ENCODE measurements at places on chromosomes 4 and X.
A peak's percentile ranks its signal among the peaks of the same experiment; 100 is the strongest.

- no peak for DNase-seq
These were observed 7.3 kb downstream of the TRIM75 start for GRCh38 chr4:165060938-165061337.

GRCh38 chrX:2483398-2484060 lies 17.2 kb downstream of the DHRSX start:
- DNase-seq = no peak

GRCh38 chr4:30460818-30461217 lies 259.4 kb upstream of the PCDH7 start:
- no peak for DNase-seq

DNA sequence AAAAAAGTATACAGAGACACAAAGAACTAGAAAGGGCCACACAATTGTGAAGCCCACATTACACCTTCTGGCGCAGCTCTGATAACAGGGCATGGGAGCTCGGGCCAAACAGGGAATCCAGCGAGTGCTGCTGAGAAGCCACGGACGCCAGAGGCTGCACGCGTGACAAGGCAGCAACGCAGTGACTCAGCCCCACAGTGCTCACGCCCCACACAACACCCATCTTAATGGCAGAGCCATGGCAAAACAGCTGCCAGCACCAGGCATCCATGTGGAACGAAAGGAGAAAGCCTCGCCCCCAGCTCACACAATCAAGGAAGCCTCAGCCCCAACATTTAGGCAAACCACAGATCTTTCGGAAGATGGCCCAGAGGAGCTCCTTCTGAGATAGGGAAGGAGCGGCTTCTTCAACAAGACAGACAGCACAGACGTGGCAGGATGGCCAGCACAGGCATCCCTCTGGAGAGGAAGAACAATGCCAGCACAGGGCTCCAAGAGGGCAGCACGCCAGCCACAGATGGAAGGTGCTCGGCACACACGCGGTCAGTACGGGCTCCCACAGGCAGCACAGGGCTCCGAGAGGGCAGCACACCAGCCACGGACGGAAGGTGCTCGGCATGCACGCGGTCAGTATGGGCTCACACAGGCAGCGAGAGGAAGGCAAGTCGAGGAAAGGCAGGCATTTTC lies 33.1 kb downstream of the GAK start:
- DNase-seq = no peak

- DNase-seq = no peak
These were observed 31.1 kb downstream of the ZBTB49 start for GRCh38 chr4:4320951-4321714.

DNA sequence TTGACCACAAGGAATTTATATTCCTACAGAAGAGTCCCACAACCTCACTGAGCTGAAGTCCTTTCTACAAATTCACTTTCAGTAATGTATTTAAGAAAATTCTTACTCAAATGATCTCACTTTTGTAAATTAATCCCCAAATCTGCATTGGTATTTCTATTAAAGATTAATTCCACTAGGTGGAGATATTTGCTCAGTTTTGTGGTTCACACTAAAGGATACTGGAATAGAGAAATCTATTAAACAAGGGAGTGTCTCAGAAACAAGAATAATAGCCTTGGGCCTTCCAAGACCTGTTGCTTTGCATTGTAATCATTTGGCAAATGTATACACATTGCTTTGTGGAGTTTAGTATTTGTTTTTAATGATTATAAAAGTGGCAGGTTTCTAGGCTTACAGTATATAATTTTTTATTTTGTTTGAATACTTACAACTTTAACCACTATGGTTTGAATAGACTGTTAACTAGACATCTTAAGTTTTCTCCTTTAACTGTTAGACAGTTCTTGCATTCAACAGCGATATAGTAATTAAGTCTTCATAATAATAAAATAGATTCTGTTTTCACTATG lies 25.9 kb downstream of the CFAP299 start:
- DNase-seq = peak; percentile 44

DNA sequence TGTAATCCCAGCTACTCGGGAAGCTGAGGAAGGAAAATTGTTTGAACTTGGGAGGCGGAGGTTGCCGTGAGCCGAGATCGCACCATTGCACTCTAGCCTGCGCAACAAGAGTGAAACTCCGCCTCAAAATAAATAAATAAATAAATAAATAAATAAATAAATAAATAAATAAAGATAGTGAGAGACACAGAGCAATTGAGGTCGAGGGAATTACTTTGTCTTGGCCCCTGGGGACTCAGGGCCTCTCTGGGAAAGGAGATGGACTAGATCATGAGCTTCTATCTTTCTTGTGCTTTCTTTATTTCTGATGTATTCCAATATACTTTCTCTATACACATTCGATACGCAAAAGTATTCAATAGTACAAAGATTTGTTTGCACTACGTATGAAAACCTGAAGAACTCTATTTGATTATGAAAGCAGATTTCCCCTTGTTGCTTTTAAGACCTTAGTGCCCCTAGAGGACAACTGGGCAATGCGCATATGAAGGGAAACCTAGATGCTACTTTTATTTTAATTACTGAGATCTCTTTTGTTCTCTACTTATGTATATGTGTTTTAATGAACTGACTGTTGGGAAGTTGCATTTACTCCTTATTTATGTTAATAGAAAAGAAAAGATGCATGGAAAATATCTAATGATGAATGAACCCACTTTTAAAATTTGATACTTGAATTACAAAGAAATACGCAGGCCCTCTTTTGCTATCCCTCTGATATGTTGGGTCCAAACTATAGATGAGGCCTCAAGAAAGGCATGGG lies 12.8 kb upstream of the ELOVL6 start:
- DNase-seq = peak; percentile 68

DNA sequence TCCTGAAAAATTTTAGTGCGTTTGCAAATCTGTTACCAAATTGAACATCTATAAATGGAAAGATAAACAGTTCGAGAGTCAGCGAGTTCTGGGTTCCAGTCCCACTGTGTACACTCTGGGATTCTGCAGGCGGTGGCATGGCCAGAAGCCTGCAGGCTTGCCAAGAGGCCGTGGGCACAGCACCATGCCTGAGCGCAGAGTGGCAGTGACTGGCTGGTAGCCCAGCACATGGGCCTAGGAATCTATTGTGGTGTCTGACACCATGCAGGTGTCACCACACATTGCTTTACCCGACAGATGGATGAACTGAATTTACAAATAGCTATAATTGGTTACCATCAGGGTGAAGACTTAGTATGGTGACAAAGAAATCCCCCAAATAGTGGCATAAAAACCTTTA lies 71.7 kb upstream of the TLR3 start:
- no peak for DNase-seq

DNA sequence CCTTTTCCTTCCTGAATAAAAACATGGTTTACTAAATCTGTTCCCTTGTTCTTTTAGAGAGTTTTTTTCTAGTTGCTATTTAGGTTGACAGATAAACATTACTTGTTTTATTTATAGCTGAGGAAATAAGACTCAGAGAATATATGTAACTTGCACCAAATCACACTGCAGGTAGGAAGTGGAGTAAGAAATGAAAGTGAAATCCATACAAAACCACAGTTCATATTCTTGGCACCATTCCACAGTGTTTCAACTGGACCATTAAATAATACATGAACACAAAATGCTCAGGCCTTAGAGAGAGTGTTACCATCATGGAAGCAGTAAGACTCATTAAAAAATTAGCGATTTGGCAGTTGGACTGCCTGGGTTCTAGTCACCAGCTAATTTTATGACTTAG lies 326.9 kb upstream of the SLIT2 start:
- DNase-seq = no peak

GRCh38 chr4:156948738-156949137 lies 22.9 kb downstream of the PDGFC start:
- peak; percentile 74 for DNase-seq

DNA sequence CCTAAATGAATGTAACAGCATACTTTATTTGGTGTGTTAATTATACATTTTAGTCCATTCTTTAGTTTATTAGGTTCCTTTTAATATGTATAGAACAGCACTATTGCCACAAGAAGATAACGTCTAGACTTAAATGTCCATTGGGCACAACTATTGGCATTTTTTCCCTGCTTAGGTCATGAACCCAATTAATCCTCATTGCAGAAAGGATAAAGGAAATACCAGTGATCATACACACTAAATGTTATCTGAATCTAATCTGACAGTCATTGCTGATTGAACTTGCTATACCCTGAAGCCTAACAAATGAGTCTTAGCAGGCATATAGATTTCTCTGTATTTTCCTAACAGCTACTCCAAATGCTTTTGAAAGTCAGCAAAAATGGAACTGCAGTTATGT lies 2250.0 kb upstream of the AGA start:
- no peak for DNase-seq

DNA sequence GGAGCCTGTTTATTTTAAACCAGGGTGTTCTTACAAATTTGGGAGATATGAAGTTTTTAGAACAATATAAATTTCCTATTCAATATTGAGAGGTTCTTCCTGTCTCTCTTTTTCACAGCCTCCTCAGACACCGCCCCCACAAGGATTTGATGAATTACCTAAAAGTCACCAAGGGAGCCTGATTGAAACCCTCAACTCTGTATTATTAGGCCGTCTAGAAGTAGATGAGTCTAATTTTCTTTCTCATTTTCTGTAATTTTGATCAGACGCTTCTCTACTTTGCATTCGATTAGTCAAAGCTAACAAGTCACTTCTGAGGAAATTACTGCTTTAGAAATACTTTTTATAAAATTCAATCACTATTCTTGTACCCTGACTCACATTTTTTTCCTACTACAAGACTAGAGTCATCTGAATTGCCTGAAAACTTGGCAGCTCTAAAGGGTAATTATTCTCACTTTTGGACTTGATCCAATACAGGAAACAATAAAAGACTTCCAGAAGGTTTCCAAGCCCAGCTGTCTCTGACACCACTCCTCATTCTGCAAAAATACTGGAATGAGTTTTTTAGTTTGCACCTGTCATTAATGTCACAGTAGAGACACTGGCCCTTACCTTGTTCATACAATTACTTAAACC lies 111.2 kb downstream of the ELOVL6 start:
- peak; percentile 96 for DNase-seq

GRCh38 chrX:141924293-141924692 lies 20.6 kb downstream of the MAGEC1 start:
- DNase-seq = no peak

- no peak for DNase-seq
These were observed 14.0 kb downstream of the ARHGEF6 start for GRCh38 chrX:136766785-136767103.

DNA sequence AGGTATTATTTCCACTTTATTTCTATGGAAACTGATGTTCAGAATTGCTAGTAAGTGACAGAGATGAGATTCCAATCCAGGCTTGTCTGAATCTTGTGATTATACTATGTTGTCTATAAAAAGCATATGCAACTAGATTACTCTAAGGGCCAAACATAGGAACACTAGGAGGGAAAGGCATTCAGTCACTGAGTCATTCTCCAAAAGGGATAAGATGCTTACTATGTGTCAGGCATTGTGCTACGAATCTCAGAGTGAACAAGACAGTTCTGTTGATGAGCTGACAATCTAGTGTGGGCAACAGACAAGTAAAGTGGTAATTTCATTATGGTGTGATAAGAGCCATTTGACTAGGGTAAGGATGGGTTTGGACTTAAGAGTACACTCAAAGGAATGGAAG lies 77.2 kb downstream of the RASL11B start:
- DNase-seq = no peak

DNA sequence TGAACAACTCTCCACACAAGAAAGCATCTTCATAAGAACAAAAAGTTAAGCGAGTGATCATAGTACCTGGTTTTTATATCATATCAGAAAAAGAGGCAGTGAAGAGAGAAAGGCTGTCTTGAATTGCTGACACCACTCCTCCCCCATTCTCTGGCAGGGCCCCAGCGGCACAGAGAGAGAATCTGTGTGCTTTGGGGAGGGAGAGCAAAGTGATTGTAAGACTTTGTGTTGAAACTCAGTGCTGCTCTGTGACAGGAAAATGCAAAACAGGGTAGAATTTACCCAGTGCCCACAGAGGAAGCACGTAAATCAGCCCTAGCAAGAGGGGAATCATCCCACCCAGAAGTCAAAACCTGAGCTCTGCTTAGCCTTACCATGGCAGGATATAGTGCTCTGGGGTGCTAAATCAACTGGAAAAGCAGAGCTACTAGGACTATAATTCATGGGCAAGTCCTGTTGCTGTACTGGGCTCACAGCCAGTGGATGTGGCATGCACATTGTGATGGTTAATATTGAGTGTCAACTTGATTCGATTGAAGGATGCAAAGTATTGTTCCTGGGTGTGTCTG lies 174.6 kb downstream of the PRR32 start:
- DNase-seq = peak; percentile 2

DNA sequence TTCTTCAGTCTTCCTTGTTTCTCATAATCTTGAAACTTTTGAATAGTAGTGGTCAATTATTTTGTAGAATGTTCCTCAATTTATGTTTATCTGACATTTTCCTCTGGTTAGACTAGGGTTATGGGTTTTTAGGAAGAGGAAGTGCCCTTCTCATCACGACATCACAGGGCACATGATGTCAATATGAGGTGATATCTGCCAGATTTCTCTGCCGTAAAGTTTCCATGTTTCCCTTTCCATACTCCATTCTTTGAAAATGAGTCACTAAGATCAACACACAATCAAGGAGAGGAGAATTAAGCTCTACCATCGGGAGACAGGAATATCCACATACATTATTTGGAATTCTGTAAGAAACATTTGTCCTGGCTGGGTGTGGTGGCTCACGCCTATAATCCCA lies 28.4 kb downstream of the RP2 start:
- DNase-seq = peak; percentile 47

- no peak for DNase-seq
These were observed 1293.1 kb downstream of the PCDH19 start for GRCh38 chrX:99117011-99117410.

DNA sequence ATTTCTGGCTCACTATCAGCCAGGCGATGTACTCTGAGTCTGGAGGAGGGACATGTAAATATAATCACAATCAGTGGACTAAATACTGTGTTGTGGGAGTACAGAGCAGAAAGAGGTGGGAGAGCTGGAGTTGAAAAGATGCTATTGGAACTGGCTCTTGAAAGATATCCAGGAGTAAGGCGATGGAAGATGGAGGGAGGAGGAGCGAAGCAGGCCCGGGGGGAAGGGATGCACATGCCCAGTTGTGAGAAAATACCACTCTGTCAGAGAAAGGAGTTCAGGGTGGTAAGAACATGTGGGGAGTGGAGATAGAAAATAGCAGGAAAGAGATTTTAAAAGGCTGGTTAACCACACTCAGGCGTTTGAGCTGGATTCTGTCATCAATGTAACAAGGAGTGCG lies 216.9 kb upstream of the ETNPPL start:
- no peak for DNase-seq

- DNase-seq = no peak
These were observed 1.3 kb upstream of the ADH7 start for GRCh38 chr4:99436462-99436861.

GRCh38 chrX:82703551-82703950 lies 804.5 kb upstream of the POU3F4 start:
- no peak for DNase-seq

DNA sequence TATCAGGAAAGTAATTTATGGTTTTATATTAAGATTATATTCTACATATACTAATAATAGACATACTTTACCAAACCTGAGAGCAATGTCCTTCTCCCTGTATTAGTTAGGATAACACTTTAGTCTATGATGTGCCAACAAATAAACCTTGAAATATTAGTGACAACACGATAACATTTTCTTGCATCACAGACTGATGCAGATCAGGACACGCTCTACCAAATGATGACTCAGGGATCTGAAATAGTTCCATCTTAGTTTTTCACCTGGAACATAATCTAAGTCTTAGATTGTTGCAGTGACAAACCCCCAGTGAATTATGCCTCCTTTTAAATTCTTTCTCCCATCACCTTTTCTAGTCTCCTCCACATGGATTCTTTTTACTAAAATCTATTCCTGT lies 214.2 kb downstream of the CLCN4 start:
- DNase-seq = no peak

All from renal cortical epithelial cell (primary cell).